CD4-positive, alpha-beta T cell treated with Interleukin-12 subunit alpha and Interleukin-12 subunit beta, for 1 hour (primary cell): ENCODE measurements at places on chromosomes 1 and 21.
A peak's percentile ranks its signal among the peaks of the same experiment; 100 is the strongest.

DNA sequence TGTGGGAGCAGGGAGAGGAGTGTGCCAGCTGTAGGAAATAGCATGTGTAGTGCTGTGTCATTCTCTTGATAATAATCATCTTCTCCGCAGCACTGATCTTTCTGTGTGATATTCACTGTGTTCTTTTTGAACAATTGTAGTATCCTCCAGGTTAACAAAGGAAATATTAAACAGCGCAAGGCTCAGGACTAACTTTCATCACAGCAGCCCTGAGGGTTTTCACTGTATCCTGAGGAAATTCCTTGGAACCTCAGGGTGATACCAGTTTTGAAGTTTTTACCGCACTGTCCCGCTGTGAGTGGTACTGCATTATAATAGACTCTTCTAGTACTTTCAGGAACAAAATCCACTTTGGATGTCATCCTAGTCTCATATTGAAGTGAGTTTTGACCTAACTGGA, 228.4 kb upstream of the COA6 start:
- DNase-seq, result no peak

DNA sequence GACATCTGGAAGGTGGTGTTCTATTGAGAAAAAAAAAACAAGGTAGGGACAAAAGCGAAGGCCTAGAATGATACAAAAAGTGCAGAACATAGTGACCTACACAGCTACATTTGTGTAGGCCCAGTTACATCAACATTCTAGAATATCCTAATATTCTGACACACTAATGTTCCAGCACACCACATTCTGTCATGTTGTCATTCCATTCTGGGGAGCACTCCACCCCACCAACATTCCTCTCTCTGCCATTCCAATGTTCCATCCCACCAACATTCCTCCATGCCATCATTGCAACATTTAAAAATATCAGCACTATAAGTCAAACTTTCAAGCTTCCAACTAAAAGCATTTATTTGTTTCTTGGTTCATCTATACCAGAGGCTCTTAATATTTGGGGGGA, 28.5 kb downstream of the COA7 start:
- DNase-seq, result no peak

DNA sequence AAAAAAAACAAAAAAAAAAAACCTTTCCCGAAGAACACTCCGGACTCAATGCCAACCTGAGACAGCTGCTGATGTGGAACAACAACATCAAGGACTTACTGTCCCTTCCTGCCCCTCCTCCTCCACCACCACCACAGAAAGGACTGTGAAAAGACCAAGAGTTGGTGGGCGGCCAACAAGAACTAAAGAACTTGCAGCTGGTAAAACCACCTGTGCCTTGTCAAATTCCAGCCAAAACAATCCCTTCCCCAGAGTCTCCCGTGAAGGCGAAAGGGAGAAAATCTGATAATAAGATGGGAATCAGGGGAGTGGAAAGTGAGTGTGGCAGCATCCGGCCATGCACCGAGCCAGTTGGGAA, 88.9 kb downstream of the PROX1 start:
- no peak for DNase-seq

DNA sequence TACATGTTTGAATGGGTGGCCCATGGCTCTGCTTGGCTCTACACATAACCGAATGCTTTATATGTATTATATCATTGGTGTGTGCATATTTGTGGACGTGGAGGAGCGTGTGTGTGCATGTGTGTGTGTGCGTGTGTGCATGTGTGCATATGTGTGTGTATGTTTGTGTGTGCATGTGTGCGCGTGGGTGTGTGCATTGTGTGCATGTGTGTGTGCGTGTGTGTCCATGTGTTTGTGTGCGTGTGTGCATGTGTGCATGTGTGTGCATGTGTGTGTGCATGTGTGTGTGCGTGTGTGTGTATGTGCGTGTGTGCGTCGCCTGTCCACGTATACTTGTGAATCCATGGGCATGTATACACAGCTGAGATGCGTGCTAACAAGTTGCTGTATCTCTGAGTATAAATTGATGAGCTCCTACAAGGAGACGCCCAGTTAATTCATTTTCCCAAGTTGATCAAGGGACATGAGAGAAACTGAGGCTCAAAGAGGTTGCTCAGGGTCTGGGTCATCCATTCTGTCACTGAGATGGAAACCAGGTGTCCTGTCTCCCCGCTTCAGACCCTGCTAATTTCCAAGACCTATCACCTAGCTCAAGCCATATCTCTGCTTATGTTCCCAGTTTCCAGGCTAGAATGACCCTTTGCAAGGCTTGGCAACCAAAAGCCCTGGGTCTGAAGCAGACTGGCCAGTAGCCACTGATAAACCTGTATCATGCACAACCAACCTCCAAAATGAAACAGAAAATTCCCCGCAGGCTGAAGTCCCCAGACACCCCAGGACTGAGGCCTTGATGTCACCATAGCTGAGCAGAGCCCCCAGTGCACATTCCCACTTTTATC, 2.8 kb upstream of the CTRC start:
- DNase-seq, result peak; percentile 23

DNA sequence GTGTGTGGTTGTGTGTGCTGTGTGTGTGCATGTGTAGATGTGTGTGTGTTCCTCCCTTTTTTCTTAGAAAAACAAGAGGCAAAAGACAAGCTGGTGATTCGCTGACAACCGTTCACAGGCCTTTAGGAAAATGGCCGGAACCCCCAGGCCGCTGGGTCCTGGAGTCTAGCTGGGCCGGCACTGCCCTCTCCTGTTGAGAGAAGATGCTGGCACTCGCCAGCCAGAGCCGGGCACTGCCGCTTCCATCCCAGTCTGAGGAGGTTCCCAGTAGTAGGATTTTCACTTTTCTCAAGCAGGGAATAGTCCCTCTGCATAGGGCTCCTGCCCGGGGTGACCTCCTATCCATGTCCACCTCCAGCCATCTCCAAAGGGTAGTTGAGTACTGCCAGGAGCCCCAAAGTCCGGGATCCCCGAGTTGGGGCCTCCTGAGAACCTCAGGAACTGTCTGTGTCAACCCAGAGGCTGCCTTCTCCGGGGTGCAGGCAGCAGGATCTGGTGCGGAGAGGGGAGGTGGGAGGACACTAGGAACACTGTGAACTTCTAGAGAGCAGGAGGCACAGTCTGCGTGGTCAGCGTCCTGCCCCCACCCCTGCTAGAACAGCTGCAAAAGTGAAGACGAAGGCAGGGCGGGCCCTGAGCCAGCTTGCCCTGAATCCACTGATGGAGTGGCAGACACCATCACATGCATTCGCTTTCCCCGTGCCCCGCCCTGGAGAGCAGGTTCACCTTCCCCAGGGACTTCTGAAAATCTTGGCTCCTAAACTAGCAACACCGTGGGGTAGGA, 44.1 kb upstream of the ARHGEF16 start:
- DNase-seq, result no peak
